Osteoblast (primary cell): ENCODE measurements at places on chromosomes 3 and 15. TPM values are rescaled to one million over a fixed set of nuclear protein-coding genes. Genes with fewer than 3 reads are reported as not detected.

GRCh38 chr3:13884851-13885703 lies 5.2 kb upstream of the WNT7A start:
- DNase-seq: no peak
- H3K27me3 ChIP-seq: peaks cover 18% of the 10 kb centered on the region
- H3K4me1 ChIP-seq: no peaks in the 10 kb centered on the region
- H3K4me3 ChIP-seq: no peak overlapping the region
- H3K36me3 ChIP-seq: no peaks in the 10 kb centered on the region

DNA sequence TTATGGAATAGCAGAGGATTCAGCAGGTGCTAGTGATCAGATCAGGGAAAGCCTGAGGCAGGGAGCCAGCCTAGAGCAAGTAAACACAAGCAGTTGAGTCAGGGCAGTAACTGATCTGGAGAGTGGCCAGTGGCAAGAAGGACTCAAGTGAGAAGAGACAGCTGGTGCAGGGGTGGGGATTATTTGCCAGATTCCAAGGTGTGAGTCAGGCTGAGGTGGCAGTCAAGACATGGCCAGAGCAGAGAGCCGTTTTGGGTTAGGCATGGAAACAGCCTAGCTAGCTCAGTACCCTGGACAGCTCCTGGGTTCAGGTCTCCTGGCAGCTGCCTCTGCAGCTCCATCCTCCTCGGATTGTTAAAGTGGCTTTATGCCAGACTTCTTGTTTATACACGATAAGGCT lies 281.9 kb upstream of the ONECUT1 start:
- no peak overlapping the region for H3K27ac ChIP-seq
- H3K36me3 ChIP-seq: no peaks in the 10 kb centered on the region
- peak; percentile 52 for DNase-seq
- no peaks in the 10 kb centered on the region for H3K4me1 ChIP-seq
- no peak overlapping the region for H3K4me3 ChIP-seq

Gene IL12A
- total RNA-seq: 3.2 and 4.7 TPM in 2 replicates

Gene GATA2
- total RNA-seq: 0.72 and 0.88 TPM in 2 replicates

Gene ABTB1
- 14.7 and 17.7 TPM in 2 replicates for total RNA-seq

Gene RAB8B
- 55.7 and 57.5 TPM in 2 replicates for total RNA-seq

Gene RTP4
- 2.7 and 4.0 TPM in 2 replicates for total RNA-seq

GRCh38 chr3:139342054-139342453 lies 1.8 kb upstream of the MRPS22 start:
- peaks cover 25% of the 10 kb centered on the region for H3K4me1 ChIP-seq
- H3K4me3 ChIP-seq: no peak overlapping the region
- no peaks in the 10 kb centered on the region for H3K36me3 ChIP-seq
- H3K27me3 ChIP-seq: no peaks in the 10 kb centered on the region
- DNase-seq: no peak
- H3K27ac ChIP-seq: no peak overlapping the region

DNA sequence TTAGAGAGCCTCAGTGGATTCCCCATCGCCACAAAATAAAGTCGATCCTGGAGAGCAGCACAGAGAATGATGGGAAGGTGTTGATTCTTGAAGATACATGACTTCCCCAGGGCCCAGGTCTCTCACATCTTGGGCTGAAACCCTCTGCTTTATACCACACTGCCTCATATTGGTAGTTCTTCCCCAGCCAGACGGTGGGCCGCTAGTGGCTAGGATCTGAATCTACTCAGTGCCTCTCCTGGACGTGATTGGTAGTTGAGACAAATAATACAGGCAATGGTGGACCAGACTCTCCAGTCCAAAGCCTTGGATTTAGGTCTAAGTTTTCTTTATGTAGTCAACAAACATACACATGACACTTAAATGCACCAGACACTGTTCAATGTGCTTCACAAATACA lies 49.7 kb downstream of the RAB11A start:
- no peak for DNase-seq
- no peak overlapping the region for H3K4me3 ChIP-seq
- H3K27me3 ChIP-seq: no peaks in the 10 kb centered on the region
- H3K27ac ChIP-seq: no peak overlapping the region
- peaks cover 36% of the 10 kb centered on the region for H3K4me1 ChIP-seq
- H3K36me3 ChIP-seq: no peaks in the 10 kb centered on the region

DNA sequence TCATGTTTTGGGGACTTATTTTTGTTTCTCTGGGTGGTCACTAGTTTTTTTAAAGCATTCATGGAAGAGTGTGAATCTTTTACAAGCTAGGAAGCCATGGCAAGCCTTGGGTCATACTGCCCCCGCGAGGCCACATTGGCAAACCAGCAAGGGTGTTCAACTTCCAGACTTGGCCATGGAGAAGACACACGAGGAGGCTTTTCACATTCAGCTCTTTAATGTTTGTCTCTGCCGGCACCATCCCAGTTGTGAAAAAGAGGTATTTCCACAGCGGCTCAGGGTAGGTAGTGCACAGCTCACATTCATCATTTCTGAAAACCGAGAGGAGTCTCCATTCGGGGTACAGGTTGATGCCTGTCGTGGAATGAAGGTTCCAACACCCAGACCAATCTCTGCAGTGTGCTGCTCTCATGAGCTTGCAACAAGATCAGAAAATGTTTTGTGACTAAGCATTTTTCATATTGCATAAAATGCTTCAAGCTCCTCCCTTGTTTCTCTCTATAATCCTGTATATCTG lies 7.7 kb downstream of the CCR5 start:
- H3K27ac ChIP-seq: no peak overlapping the region
- H3K27me3 ChIP-seq: peaks cover 67% of the 10 kb centered on the region
- no peak overlapping the region for H3K4me3 ChIP-seq

DNA sequence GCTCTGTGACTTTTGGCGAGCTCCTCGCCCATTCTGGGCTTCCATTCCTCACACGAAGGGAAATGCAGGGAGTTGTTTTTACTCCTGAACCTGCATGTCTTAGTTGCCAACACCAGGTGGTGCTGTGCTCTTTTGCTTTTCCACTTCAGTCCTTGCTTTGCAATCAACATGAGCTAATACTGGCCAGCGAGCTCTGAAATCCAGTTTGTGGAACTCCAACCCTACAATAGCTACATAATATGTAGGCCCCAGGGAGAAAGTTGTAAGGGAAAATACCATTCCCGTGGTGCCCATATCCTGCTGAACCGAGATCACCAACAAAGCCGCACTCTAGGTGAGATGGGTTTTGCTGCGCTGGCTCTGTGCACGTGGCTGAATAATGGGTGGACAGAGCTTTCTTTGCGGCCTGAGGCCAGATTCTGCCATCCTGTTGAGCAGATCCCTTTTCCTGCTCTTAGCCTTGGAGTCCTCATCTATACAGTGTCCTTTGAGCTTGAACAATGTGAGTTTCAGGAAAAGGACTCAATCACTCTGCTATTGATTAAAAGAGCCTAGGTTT lies 25.0 kb downstream of the LSM3 start:
- H3K4me1 ChIP-seq: peaks cover 61% of the 10 kb centered on the region
- no peak overlapping the region for H3K4me3 ChIP-seq
- H3K36me3 ChIP-seq: no peaks in the 10 kb centered on the region
- peak; percentile 83 for DNase-seq
- no peaks in the 10 kb centered on the region for H3K27me3 ChIP-seq

GRCh38 chr3:47016086-47016933 lies 36.8 kb downstream of the NBEAL2 start:
- peak; percentile 36 for DNase-seq
- peak overlapping the region; percentile 66 for H3K27ac ChIP-seq
- no peaks in the 10 kb centered on the region for H3K27me3 ChIP-seq
- peak overlapping the region; percentile 22 for H3K4me3 ChIP-seq

Gene CLDN1
- total RNA-seq: 0.29 and 1.1 TPM in 2 replicates

DNA sequence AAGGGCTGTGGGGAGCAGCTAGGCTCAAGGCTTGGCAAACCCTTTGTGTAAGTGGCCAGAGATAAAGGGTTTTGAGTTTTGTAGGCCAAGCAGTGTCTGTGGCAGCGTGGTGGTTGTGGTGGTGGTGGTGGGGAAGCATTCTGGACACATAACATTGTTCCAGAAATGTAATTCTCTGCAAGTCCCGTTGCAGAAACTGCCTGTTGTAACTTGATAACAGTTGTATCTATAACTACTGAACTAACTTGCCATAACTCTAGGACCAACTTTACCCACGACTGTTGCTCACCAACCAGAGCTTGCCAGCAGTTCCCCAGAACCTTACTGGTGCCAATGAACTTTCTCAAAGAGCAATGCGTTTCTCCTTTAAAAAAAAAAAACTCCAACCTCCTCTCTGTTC lies 18.1 kb upstream of the TMEM40 start:
- no peaks in the 10 kb centered on the region for H3K4me1 ChIP-seq
- no peak for DNase-seq
- no peak overlapping the region for H3K27ac ChIP-seq
- H3K4me3 ChIP-seq: no peak overlapping the region
- H3K27me3 ChIP-seq: peaks cover 10% of the 10 kb centered on the region

DNA sequence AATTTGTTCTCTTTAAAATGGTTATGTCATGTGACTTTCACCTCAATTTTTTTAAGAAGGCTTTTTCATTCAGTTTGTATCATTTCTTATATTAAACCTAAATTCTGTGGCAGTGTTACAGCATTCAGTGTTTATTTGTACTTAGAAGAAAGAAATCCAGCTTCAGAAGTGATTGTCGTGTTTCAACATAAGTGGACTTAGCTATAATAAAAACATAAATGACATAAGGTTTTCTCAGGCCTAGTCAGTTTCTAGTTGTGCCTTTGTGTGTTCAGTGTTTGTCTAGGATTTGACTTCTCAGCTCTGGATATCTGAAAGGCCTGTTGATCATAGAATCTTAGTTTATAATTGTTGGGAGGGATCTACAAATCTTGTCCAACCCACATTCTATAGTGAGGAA lies 80.5 kb downstream of the STT3B start:
- no peaks in the 10 kb centered on the region for H3K36me3 ChIP-seq
- H3K4me3 ChIP-seq: no peak overlapping the region
- no peak overlapping the region for H3K27ac ChIP-seq
- H3K27me3 ChIP-seq: no peaks in the 10 kb centered on the region
- DNase-seq: no peak

GRCh38 chr3:168968609-168969008 lies 694.9 kb downstream of the MECOM start:
- H3K4me3 ChIP-seq: no peak overlapping the region
- H3K27ac ChIP-seq: no peak overlapping the region
- DNase-seq: no peak
- no peaks in the 10 kb centered on the region for H3K36me3 ChIP-seq
- H3K27me3 ChIP-seq: no peaks in the 10 kb centered on the region

- peak; percentile 34 for DNase-seq
- peaks cover 3% of the 10 kb centered on the region for H3K4me1 ChIP-seq
- peak overlapping the region; percentile 83 for H3K4me3 ChIP-seq
- no peaks in the 10 kb centered on the region for H3K36me3 ChIP-seq
Observed at GRCh38 chr15:66356077-66356358, 467 bp downstream of the TIPIN start.

- H3K4me3 ChIP-seq: no peak overlapping the region
- H3K36me3 ChIP-seq: no peaks in the 10 kb centered on the region
- DNase-seq: no peak
Observed at GRCh38 chr3:196180346-196180745, 30.9 kb downstream of the ZDHHC19 start.

- no peak overlapping the region for H3K27ac ChIP-seq
- no peaks in the 10 kb centered on the region for H3K36me3 ChIP-seq
- H3K27me3 ChIP-seq: no peaks in the 10 kb centered on the region
- DNase-seq: no peak
- H3K4me3 ChIP-seq: no peak overlapping the region
Observed at GRCh38 chr3:168709073-168709472, 613.3 kb upstream of the GOLIM4 start.

Gene MEX3B
- 11.2 and 15.2 TPM in 2 replicates for total RNA-seq

DNA sequence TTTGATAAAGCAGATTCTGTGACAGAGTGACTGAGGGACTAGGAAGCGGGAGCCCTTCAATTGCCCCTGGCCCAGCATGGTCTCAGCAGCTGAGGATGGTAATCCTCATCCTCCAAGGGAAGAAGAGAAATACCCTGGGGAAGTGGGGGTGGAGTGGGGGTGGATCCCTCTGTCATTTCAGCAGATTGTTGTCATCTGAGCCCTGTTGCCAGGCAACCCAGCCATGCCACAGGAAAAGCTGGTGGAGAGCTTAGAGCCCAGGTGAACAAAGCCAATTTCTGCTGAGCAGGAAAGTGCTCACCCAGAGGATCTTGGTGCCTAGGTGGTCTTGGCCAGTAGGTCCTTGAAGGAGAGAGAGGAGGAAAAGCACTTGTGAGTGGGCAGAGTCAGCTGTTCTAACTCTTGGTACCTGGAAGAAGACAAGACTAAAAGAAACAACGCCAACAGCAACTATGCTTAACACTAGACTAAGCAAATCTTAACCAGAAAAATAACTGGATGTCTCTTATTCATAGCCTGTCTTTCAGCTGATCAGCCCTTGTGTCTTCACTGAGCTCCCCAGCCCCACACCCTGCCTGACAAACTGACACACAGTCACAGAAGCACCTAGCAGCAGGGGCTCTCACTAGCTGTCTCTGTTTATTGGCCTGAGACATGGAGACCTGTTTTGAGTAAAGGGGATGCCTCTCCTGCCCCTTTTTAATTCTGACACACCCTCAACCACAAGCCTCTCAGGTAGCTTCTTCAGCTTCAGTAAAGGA lies 40.1 kb upstream of the DCLK3 start:
- no peak overlapping the region for H3K27ac ChIP-seq
- no peaks in the 10 kb centered on the region for H3K36me3 ChIP-seq
- no peaks in the 10 kb centered on the region for H3K4me1 ChIP-seq
- no peak overlapping the region for H3K4me3 ChIP-seq
- peaks cover 10% of the 10 kb centered on the region for H3K27me3 ChIP-seq
- DNase-seq: no peak

Gene SI
- not detected in 2 replicates for total RNA-seq

DNA sequence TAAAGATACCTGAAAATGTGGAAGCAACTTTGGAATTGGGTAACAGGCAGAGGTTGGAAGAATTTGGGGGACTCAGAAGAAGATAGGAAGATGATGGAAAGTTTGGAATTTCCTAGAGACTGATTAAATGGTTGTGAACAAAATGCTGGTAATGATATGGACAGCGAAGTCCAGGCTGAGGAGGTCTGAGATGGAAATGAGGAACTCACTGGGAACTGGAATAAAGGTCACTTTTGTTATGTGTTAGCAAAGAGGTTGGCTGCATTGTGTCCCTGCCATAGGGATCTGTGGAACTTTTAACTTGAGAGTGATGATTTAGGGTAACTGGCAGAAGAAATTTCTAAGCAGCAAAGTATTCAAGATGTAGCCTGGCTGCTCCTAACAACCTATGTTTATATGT lies 13.0 kb downstream of the MITF start:
- H3K4me1 ChIP-seq: peaks cover 13% of the 10 kb centered on the region
- H3K36me3 ChIP-seq: no peaks in the 10 kb centered on the region
- H3K27ac ChIP-seq: no peak overlapping the region
- H3K27me3 ChIP-seq: no peaks in the 10 kb centered on the region

- H3K4me1 ChIP-seq: peaks cover 3% of the 10 kb centered on the region
- H3K4me3 ChIP-seq: no peak overlapping the region
- no peak overlapping the region for H3K27ac ChIP-seq
- no peaks in the 10 kb centered on the region for H3K27me3 ChIP-seq
- no peak for DNase-seq
Observed at GRCh38 chr15:80556694-80557367, 138.3 kb upstream of the ABHD17C start.
